ENCODE measurements at places on chromosomes 4 and X.

DNA sequence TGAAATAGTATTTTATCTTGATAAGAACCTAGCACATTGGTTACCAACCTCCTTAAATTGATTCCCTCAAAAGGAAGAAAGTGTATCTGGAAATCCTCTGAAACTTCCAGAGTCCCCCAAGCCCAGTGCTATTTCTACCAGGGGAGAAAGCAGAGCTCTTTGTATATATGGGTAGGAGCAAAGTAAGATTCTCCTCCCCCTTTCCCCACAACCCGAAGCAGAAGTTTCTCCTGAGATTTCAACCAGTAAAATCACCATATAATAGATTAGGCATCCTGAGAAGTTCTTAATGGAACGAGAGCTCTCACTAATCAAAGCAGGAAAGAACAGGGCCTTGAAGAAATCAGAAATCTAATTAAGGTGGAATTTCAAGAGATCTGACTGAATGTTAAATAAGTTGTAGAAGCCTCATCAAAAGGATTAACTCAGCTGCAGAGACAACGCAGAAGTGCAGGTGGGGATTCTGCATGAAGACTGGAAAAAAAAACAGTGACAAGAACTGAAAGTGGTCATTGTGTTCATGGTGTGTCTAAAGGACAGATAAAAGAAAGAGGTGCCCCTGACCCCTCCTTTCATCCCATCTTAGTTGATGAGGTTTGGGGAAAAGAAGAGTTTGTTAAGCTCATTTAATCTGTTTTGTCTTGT lies 39.1 kb downstream of the VSIG4 start:
- no peaks in the 10 kb centered on the region for H3K27me3 ChIP-seq
- H3K27ac ChIP-seq = no peak overlapping the region
- H3K36me3 ChIP-seq = no peaks in the 10 kb centered on the region

DNA sequence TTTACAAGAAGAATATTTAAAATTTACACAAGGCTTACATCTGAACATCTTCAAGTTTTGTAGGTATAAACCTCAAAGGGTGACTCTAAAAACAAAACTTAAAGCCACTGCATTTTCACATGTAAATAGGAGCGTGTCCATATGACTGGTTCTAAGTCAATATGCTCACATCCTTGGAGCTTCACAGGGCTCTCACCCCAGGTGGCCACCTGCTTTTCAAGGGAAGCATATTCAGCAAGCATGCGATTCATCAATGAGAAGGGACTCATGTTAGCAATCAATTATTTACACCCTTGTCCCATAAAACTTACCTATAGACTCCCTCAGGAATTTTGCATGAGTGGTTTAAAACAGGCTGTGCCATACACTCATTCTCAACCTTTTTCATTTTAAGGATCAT lies 17.8 kb upstream of the KLHL34 start:
- H3K36me3 ChIP-seq = no peaks in the 10 kb centered on the region
- no peak overlapping the region for H3K4me3 ChIP-seq
- no peaks in the 10 kb centered on the region for H3K27me3 ChIP-seq
- H3K4me1 ChIP-seq = no peaks in the 10 kb centered on the region

- no peaks in the 10 kb centered on the region for H3K36me3 ChIP-seq
- no peak overlapping the region for H3K4me3 ChIP-seq
- no peaks in the 10 kb centered on the region for H3K4me1 ChIP-seq
- no peak for DNase-seq
- no peak overlapping the region for H3K27ac ChIP-seq
Measured at GRCh38 chr4:6504900-6505496, 32.6 kb upstream of the PPP2R2C start.

GRCh38 chrX:40263014-40263560 lies 165.3 kb upstream of the BCOR start:
- H3K27me3 ChIP-seq = no peaks in the 10 kb centered on the region
- DNase-seq = no peak
- no peaks in the 10 kb centered on the region for H3K36me3 ChIP-seq
- H3K4me3 ChIP-seq = no peak overlapping the region
- H3K27ac ChIP-seq = no peak overlapping the region

GRCh38 chr4:95821867-95822266 lies 18.0 kb upstream of the PDHA2 start:
- no peaks in the 10 kb centered on the region for H3K4me1 ChIP-seq
- no peaks in the 10 kb centered on the region for H3K36me3 ChIP-seq
- no peak for DNase-seq
- H3K27ac ChIP-seq = no peak overlapping the region

DNA sequence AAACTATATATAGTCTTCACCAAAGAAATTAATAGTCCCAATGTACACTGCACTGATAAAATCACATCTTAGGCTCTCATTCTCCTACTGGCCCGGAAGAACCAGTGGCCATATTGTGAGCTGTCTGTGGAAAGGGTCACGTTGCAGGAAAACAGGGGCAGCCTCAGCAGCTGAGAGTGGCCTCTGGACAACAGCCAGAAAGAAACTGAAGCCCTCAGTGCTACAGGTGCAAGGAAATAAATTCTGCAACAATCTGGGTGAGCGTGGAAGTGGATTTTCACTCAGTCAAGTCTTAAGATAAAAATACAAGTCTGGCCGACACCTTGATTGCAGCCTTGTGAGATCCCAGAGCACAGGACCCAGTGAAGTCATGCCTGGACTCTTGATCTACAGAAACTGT lies 3.2 kb upstream of the SLC25A14 start:
- H3K27me3 ChIP-seq = no peaks in the 10 kb centered on the region
- H3K4me3 ChIP-seq = no peak overlapping the region
- H3K4me1 ChIP-seq = no peaks in the 10 kb centered on the region
- H3K27ac ChIP-seq = no peak overlapping the region
- no peaks in the 10 kb centered on the region for H3K36me3 ChIP-seq
- DNase-seq = no peak

Measured in GM12878 (cell line).